NK-92 treated with Interleukin-12 subunit alpha and Interleukin-12 subunit beta, amount 100 ng/mL, for 24 hours (cell line): ENCODE measurements at places on chromosomes 2 and 18.

GRCh38 chr2:230230496-230231200, 5.1 kb downstream of the SP140 start:
- no peak for DNase-seq

- no peak for DNase-seq
Measured at GRCh38 chr2:108542071-108542470, 7.8 kb downstream of the LIMS1 start.

- no peak for DNase-seq
Measured at GRCh38 chr2:186979439-186980116, 130.6 kb upstream of the ZSWIM2 start.

DNA sequence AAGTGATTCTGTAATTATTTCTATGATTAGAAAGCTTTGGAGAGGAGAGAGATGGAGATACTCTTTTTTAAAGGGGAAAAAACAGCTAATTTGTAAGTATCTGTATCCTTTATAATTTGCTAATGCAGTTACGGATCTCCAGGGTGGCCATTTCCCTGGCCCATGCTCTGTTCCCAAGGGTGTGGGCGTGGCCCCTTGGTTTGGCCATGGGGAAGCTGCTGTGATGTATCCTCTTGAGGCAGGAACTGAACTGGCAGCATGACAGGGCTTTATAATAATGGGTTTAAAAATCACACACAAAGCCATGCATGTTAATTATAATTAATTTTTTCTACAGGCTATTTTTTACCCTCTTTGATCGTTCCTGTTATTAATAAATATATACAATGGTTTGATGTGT, 27.0 kb downstream of the TRAPPC12 start:
- no peak for DNase-seq

DNA sequence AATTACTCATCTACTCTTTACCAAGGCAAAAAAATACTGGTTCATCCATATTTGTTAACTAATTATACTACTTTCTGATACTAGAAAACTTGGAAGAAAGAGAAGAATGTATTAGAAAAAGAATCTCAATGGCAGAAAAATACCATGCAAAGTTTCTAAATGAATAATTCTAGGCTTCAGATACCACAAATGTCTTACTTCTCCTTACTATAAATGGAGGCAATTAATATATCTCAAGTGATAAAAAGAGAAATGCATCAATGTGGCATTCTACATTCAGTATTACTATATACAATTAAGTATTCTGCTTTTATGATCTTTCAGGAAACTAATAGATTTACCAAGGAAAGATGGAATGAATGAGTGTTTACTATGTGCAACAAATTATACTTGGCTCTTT, 85.5 kb downstream of the ITSN2 start:
- no peak for DNase-seq

GRCh38 chr18:23716516-23716915, 27.3 kb downstream of the LAMA3 start:
- no peak for DNase-seq

GRCh38 chr2:239368906-239369552, 31.8 kb downstream of the HDAC4 start:
- DNase-seq, result no peak

DNA sequence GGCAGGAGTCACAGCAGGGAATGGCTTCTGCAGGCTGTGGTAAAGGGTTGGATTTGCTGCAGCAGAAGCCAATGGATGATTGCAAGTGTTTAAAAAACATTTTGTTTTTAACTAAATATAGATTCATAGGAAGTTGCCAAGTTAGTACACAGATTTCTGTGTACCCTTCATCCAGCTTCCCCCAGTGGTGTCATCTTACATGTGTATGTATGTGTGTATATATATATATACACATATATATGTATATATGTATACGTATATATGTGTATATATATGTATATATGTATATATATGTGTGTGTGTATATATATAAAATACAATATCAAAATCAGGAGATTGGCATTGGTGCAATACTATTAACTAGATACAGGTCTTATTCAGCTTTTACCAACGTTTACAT, 19.2 kb upstream of the FAM124B start:
- DNase-seq, result no peak

- no peak for DNase-seq
Measured at GRCh38 chr18:55314615-55315237, 273.3 kb downstream of the TCF4 start.

DNA sequence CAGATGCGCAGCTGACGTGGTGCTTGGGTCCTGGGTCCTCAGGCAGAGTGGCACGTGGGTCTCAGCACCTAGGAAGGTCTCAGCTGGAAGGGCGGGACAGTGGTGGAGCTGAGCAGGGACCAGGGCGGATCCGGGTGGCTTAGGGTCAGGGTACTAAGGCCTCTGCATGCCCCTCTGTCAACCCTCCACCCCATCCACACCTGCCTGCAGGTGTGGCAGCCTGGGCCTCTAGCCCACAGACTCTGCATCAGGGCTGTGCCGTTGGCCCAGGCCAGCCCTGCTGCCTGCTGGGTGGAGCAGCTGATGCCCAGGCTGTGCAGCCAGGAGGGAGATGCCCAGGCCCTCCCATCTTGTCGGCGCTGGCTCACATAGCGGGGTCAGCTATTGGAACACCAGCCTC, 24.6 kb upstream of the OTOS start:
- no peak for DNase-seq

DNA sequence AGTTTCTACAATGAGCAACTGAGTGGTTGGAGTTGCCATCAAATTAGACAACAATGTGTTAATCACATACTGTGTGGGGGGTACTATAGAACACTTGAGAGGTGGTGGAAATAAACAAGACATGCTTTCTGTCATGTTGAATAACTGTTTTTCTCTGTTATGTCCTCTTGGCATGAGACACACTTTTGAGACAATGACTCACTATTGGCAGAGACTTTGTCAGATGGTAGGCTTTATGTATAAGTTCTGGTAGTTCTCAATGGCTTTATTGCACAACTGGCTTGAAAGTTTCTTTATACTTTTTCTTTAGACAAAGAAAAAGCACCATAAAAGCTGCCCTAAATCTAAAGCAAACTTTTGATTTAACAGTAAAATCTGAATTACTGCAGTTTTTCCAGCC, 578.7 kb downstream of the ADCYAP1 start:
- DNase-seq, result no peak

- DNase-seq, result no peak
Measured at GRCh38 chr18:35343488-35343935, 708 bp downstream of the ZNF24 start.

- DNase-seq, result no peak
Measured at GRCh38 chr2:142325870-142326269, 195.1 kb upstream of the LRP1B start.

DNA sequence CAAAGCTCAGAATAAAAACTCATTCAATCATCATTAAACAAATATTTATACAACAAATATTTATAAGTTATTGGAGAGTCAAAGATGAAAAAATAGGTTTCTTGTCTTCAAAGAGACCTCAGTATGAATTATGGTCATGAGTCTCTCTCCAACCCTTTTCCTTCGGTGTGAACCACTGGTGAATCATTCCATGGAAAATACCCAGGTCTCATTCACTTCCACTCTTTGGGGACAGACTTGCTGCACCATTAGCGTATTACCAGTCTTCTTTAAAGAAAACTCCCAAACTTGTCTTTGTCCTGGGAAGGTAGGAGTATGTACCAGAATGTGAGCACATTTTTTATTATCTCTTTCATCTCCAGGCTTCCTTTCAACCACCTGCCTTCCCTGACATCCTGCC, 257.4 kb upstream of the RBMS1 start:
- DNase-seq, result no peak

DNA sequence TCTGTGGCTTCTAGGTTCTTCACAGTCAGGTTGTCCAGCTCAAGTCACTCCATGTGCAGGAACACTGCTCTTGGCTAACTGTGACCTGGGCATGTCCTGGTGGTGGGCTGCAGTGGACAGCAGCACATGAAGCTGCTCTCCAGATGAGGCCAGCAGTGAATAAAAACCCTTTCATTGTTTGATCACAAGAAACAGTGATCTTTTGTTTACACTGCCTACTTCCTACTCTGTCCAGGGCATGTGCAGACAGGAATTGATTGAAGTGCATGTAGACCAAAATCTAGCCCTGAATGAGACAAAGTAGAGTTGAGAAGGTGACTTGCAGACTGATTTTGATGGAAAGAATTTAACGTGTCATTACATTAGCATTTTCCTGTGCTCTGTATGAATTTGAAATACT, 34.9 kb downstream of the BCL2L11 start:
- no peak for DNase-seq

DNA sequence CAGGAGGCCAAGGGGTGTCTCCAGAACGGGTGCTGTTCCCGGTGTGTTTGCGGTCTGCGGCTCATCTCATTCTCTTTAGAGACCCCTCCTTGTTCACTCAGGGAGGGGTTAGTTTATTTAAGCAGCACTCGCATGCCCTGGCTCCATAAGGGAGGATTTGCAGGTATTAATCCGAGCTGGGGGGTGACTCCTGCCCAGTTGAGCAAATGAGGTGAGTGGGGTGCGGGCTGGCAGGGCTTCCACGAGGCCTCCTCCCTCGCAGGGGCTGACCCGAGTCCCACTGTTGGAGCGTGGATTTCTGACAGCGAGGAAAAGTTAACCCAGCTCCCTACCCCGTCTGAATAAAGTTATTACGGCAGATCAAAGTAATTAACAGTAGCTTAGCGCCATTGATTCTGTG, 371.8 kb upstream of the SALL3 start:
- no peak for DNase-seq

DNA sequence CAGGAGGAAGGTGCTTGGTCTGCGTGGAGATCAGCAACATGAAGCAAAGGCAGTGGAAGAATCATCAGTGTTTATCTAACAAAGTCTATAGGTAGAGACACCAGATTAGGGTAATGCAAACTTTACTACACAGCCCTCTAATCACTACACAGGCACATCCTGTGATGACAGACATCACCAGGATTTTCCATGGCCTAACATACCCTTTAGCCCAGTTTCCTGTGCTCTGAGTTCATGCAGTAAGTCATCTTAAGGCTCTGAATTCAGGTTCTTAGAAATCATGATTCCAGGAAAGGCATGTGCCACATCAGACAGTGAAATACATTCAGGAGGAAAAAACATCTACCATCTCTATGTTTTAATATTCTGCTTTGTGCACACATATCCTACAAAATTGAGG, 708.5 kb upstream of the SLC8A1 start:
- DNase-seq, result no peak

DNA sequence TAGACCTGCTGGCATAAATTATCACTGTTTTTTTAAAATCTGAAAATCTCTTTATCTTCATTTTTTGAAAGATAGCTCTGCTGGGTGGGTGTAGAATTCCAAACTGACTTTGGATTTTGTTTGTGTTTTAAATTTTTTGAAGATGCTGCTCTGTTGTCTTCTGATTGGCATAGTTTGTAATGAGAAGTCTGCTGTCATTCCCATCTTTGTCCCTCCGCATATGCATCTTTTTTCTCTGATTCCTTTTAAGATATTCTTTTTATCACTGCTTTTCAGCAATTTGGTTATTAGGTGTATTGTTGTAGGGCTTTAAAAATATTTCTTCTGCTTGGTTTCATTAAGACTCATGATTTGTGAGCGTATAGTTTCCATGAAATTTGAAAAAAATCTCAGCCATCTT, 7.2 kb downstream of the SNED1 start:
- no peak for DNase-seq

DNA sequence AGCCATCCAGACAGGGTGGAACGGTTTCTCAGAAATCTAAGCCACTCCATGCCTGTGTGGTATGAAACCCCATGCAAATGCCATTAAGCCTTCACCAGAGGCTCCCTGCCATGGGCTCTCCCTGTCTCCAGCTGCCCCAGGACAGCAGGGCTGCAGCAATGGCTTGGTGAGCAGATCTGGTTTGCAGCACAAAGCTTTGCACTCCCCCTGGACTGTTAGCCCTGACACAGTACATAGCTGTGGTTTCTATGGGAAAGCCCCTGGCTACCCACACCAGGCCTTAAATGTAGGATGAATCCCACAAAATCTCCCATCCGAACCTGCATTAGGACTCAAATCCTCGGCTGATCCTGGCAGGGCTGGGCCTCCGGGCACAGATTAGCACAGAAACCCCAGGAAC, 291.6 kb downstream of the TNS1 start:
- no peak for DNase-seq

GRCh38 chr2:29747786-29748470, 173.5 kb downstream of the ALK start:
- DNase-seq, result peak; percentile 17

DNA sequence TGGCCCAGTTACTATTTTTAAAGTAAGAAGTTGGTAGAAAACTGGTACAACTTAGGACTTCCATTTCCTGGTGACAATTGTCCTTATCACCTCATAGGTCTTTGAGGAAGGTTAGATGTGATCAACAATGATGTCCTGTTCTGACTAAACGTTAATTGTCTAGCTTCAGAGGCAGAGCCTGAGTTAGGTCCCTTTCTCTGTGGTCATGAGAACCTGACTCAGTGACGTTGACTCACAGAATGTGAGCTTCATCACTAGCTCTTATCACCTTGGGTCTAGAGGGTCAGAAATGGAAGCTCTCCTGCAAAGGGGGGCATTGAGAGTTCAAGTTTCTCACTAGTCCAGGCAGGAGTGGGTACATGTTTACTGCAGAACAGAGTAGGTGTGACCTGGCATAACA, 60.6 kb upstream of the ATP8B1 start:
- DNase-seq, result no peak

GRCh38 chr2:10360460-10360849, 57.8 kb downstream of the HPCAL1 start:
- no peak for DNase-seq

DNA sequence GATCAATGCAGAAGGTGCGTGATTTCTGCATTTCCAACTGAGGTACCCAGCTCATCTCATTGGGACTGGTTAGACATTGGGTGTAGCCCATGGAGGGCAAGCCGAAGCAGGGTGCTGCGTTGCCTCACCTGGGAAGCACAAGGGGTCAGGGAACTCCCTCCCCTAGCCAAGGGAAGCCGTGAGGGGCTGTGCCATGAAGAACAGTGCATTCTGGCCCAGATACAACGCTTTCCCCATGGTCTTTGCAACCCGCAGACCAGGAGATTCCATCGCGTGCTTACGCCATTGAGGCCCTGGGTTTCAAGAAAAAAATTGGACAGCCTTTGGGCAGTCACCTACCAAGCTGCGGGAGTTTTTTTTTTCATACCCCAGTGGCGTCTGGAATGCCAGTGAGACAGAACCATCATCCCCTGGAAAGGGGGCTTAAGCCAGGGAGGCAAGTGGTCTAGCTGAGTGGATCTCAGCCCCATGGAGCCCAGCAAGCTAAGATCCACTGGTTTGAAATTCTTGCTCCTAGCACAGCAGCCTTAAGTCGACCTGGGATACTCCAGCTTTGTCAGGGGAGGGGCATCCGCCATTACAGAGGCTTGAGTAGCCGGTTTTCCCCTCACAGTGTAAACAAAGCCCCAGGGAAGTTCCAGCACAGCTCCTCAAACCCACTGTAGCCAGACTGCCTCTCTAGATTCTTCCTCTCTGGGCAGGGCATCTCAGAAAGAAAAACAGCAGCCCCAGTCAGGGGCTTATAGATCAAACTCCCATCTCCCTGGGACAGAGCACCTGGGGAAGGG, 21.7 kb downstream of the TFPI start:
- DNase-seq, result no peak

GRCh38 chr2:40095000-40095399, 315.9 kb upstream of the THUMPD2 start:
- DNase-seq, result no peak

- no peak for DNase-seq
Measured at GRCh38 chr2:198544461-198544860, 740.1 kb downstream of the PLCL1 start.

- DNase-seq, result no peak
Measured at GRCh38 chr2:102839668-102840388, 78.0 kb downstream of the TMEM182 start.

GRCh38 chr2:216575465-216575864, 57.8 kb upstream of the IGFBP2 start:
- DNase-seq, result no peak
